ENCODE measurements at places on chromosomes 7 and 10.
A peak's percentile ranks its signal among the peaks of the same experiment; 100 is the strongest.

DNA sequence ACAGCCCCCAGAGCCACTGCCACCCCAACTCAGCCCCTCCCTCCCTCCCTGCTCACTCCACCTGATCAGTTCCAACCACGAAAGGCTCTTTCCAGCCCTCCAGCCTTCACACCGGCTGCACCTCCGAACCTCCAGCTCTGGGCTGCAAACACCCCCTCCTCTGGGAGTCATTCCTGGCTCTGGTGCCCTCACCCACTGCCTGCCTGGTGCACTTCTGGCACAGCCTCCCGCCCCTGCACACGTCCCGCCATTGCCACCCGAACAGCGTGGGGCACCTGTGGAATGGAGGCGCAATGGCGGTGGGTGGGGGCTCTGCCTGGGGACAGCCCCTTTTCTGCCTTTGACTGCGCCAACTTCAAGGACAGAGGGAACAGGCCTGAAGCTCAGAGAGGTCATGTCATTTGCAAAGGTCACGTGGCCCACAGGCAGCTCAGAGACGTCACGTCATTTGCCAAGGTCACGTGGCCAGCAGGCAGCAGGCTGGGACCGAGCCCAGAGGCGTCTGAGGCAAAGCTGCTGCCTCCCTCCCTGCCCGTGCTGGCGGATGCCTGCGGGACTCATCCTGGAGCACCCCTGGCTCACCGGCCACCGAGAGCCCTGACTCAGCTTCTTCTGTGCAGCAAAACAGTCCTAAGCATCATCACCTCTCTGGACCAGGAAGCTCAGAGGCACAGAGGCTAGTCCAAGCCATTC lies 76.0 kb upstream of the DNAAF5 start:
- DNase-seq, result no peak

- no peak for DNase-seq
Observed at GRCh38 chr7:2307690-2308107, 6.5 kb downstream of the SNX8 start.

GRCh38 chr7:25349283-25350017 lies 121.2 kb upstream of the NPVF start:
- DNase-seq, result no peak

GRCh38 chr7:44153948-44154335 lies 12.8 kb upstream of the MYL7 start:
- DNase-seq, result no peak

DNA sequence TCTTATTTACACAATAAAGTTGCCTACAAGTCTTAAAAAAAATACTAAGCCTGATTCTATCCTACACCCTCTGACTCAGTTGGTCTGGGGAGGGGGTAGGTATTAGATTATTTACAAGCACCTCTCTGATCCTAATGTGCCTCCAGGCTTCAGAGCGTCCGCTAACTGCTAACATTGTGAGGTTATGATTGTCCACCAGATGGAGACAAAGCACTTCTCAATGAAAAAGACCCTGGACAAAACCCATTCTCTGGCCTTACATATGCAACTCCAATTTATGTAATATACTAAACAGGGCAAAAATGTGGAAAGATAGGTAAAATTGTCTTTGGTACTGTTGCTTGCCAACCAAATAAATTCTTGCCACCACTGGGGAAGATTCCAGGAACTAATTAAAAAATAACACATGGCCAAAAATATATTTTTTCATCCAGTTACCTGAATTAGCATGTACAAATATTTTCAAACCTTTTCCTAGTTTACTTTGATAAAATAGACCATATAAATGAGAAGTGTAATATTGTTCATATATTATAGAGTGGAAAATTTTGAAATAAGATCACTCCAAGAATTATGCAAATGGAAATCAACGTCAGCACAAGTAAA lies 92.4 kb downstream of the KIF20B start:
- DNase-seq, result peak; percentile 19

DNA sequence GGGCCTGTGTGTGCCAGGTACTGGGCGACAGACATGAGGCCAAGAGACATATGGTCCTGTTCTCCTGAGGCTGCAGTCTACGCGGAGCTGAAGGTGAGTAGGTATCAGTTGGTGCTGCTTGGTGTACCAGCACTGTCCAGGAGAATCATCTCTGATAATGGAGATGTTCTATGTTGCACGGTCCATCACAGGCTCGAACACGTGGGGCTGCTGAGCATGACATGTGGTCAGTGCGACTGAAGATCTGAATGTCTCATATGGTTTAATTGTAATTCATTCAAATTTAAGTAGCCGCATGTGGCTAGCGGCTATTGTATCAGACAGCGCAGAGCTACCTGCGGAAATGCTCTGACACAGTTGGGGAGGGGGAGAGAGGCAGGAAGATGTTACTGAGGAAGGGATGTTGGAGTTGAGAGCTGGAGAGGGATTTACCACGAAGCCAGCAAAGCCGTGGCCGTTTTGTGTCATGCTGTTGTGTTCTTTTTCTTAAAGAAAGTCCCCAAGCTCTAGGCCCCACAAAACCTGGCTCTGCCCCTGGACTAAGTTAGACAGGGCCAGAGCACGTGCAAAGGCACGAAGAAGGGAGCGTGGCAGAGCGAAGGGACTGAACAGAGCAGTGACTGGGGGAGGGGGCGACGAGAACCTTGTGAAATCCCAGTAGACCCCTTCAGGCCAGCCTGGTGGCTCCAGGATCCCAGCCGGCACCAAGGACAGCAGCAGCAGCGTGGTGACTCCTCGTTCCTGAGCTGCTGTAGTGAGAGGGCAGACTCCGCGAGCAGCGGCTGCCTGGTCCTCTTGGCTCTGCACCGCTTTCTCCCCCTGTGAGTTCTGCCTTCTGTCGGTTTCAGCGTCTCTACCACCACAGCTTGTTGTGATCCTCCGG lies 20.0 kb downstream of the SMKR1 start:
- DNase-seq, result no peak

DNA sequence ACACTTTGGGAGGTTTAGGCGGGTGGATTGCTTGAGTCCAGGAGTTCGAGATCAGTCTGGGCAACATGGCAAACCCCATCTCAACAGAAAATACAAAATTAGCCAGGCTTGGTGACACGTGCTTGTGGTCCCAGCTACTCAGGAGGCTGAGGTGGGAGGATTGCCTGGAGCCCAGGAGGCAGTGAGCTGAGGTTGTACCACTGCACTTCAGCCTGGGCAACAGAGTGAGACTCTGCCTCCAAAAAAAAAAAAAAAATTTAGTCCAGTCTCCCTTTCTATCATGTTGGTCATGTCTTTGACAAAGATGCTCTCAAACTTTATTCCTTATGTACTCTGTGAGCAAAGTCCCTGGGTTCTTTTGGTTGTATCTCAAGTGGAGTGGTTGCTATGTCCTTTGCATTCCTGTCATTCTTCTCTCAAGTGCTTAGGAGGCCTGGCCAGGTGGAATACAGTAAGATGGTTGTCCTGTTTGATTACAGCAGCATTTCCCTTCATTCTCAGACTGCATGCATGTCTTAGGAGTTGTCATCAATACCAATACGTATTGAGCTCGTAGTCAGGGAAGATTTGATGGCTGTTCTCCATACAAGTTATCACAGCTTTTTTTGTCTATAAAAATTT lies 85.7 kb downstream of the MMRN2 start:
- DNase-seq, result no peak

DNA sequence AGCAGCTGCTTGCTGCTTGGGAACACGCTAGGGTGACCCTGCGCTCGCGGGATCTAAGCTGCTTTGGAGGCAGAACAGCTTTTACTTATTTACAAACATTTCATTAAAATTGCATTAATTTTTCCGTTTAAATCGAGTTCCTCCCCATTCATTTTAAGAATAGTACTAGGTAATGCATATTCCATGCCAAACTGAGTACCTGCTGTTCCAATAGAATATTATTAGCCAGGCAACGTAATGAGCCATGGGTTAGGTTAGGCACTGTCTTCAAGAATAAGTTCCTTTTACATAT lies 860 bp downstream of the EXOC6 start:
- DNase-seq, result no peak

DNA sequence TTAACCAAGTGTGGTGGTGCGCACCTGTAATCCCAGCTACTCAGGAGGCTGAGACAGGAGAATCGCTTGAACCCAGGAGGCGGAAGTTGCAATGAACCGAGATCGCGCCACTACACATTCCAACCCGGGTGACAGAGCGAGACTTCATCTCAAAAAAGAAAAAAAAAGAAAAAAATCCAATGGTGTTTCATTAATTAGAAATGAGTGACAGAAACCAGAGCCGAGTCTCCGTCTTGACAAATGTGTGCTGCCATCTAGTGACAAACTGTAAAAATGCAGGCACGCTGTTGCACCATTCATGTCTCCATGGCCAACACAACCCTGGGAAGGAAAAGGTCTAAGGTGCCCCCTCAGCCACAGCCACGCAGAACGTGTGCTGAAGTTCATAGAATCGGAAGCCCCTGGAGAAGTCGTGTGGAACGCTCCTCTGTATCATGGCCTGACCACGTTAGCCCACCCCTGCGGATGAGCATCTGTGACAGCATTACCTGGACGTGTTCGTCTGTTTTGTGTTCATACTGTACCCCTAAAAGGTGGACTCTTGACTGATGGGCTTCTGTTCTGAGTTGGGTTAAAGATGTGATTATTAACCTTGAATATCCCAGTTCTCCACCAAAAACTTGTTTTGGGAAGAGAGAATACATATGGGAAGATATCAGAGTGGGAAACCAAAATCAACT lies 94.9 kb downstream of the LYZL2 start:
- DNase-seq, result peak; percentile 67

GRCh38 chr10:100229819-100230422 lies 525 bp upstream of the CHUK start:
- no peak for DNase-seq

DNA sequence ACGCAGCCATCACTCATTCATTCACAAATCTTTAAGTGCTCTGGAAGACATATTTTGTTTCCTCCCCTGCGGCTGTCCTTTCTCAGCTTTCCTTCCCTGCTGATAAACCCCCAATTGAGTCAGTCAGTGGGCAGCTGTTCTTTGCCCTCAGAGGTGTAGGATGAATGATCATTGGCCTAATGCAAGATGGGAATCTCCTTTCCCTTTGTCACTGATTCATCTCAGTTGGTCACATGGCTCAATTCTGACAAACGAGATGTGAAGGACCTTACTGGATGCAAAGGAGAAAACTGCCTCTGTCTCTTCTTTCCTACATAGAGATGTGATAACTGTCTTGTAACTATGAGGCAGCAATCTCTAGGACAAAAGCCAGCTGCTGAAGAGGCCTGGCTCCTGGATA lies 44.6 kb downstream of the COL28A1 start:
- no peak for DNase-seq

- DNase-seq, result no peak
Observed at GRCh38 chr7:130793855-130794618, 60.0 kb upstream of the KLF14 start.

DNA sequence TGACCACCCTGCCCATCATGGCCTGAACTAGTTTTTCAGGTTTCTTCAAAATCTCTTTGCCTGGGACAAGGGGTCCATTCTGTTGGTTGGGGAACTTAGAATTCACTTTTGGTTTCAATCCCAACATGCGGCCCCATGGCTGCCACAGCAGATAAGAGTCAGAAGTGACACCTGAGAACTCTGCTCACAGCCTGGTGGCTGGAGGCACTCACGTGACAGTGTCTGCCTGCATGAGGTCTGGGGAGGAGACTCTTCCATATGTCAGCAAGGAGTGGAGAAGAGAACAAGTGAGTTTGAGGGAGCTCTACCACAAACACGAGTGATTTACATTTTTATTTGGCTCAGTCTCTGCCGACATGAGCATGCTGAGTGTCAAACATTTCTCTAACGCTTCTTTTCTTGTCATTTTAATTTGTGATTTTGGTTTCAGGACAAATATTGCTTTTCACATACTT lies 370.4 kb downstream of the TNS3 start:
- no peak for DNase-seq

DNA sequence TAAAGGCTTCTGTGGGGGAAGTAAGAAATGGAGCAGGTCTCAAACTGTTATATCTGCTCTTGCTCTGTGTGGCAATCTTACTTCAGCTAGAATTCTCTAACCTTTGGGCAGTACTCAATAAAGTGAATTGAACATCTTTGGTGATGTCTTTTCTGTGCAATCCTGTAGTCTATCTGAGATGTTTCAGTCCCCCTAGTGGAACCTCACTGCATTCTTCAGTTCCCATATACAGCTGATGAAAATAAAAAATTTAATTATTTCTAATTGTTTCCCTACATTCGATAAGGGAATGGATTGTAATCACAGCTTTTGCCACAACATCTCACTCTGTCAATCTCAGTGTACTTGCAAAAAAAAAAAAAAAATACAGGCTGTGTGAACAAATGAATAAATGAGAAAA lies 522.6 kb downstream of the DNAJB9 start:
- no peak for DNase-seq
